Activated gamma-delta T cell treated with anti-CD3 and anti-CD28 coated beads, Interleukin-2, amount 50 U/mL, for 16 hours (primary cell): ENCODE measurements at places on chromosomes 7 and 10.

GRCh38 chr10:5448333-5449001, 36.1 kb downstream of the NET1 start:
- no peak for DNase-seq

DNA sequence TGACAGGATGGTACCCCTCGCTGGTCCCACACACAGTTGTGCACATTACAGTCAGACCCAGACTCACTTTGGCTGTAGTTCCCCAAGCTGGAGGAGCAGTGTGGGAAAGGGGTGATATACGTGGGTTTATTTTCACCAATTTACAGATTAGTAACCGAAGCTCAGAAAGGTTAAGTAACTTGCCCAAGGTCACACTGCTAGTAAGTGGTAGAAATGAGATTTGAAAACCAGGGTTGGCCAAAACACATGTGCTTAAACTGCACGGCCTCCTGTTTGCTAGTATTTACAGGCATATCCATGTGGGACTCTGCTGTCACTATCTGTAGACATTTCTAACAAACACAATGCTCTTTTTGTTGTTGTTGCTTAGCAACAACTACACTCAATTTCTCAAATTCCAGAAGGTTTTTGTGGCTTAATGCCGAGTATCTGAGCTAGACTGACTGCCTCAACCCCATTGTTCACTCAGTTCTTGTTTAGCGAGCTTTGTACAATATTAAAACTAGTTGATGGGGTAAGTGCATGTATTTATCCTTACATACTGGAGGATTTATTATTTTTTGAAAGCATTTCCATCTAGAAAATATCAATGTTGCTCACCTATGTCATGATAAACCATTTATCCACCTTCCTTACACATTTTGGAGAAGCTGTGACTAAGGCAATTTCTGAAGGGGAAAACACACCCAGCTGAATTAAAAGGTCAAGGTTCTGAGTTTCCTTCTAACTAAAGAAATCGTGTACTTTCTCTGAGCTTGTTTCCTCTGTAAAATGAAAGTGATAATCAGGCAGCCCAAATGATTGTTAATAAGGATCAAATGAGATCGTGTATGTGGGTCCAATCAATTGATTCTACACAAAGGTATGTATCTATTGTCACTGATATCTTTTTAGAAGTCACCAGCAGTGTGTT, 5.3 kb upstream of the TMEM139 start:
- DNase-seq: no peak

GRCh38 chr7:83014546-83014945, 148.1 kb downstream of the PCLO start:
- DNase-seq: no peak

GRCh38 chr7:132455378-132455777, 120.9 kb downstream of the PLXNA4 start:
- no peak for DNase-seq
